ENCODE measurements at places on chromosomes 11 and 22.
A peak's percentile ranks its signal among the peaks of the same experiment; 100 is the strongest.

DNA sequence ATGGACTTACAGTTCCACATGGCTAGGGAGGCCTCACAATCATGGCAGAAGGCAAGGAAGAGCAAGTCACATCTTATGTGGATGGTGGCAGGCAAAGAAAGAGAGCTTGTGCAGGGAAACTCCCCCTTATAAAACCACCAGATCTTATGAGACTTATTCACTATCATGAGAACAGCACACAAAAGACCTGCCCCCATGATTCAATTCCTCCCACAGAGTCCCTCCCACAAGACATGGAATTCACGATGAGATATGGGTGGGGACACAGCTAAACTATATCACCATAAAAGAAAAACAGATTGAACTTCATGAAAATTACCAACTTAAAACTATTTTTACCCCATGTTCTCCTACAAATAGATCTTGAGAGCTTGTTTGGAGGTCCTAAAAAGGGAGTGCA is 19.6 kb downstream of the ENTHD1 start:
- no peak for DNase-seq

GRCh38 chr11:131754671-131755070 is 384.3 kb downstream of the NTM start:
- peak; percentile 15 for DNase-seq

DNA sequence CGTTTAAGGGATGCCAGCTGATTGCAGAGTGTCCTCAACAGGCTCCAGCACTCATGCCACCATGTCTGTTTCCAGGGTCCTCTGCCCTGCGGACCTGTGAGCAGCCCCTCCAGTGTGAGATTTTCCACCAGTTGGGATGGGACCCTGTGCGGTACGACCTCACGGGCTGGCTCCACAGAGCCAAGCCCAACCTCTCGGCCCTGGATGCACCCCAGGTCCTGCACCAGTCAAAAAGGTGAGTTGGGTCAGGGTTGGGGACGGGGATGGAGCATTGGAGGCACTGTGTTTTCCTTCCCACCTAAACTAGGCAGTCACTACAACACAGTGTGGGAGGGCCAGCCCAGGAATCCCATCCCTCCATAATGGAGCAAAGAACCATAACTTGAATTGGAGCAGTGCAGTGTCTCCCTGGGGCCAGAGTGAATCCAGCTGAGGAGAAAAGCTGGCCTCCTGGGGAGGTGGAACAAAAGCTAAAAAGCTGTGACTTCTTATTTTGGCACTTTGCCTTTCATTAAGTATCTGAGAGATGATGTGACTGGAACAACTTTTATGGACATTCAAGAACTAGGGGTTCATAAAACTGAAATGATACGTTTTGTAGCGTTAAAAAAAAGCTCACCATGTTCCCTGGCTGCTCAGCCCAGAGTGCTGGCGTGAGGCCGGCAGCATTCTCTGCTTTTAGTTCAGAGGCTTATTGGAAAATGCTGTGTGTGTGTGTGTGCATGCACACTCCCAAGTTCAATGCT is 101.8 kb downstream of the MYO18B start:
- no peak for DNase-seq

GRCh38 chr11:61896665-61897386 is 5.5 kb upstream of the FADS3 start:
- no peak for DNase-seq

GRCh38 chr11:88596786-88597185 is 259.2 kb upstream of the CTSC start:
- no peak for DNase-seq

GRCh38 chr11:10918275-10918674 is 60.4 kb upstream of the ZBED5 start:
- DNase-seq = no peak

GRCh38 chr11:134118006-134118405 is 49.1 kb downstream of the JAM3 start:
- no peak for DNase-seq

Data from T47D (cell line).